ENCODE measurements at places on chromosomes 1 and 21.
A peak's percentile ranks its signal among the peaks of the same experiment; 100 is the strongest.

- peak; percentile 9 for DNase-seq
Measured at GRCh38 chr1:101394041-101394440, 157.2 kb downstream of the S1PR1 start.

GRCh38 chr1:162987866-162988265 lies 81.3 kb upstream of the RGS4 start:
- peak; percentile 21 for DNase-seq

GRCh38 chr1:223266632-223267172 lies 97.3 kb downstream of the SUSD4 start:
- DNase-seq: no peak

DNA sequence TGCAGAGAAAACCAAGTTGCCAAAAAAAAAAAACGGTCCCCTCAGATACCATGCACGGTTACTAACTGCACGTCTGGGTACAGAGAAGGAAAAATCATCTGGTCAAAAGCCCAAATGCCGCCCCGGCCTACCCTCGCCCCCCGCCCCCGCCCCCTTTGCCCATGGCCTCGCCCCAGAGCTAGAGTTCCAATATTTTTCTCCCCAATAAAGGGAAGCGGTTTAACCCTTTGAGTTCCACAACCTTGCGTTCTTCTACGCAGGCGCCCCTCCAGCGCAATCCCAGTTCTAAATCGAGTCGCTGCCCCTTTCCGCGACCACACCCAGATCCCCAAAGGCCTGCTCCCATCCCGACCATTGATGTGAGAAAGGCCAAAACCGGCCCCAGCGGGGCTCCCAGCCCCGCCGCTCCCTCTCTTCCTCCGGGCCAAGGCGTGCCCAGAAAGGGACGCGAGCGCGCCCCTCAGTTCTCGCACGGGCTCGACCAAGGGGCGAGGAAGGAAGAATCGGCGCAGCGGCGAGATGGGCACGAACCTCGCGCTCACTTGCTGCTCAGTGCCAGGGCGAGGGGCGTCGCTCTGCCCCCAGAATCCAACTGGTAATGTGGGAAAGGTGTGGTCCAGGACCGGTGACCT lies 797 bp downstream of the WDR47 start:
- DNase-seq: peak; percentile 33

- no peak for DNase-seq
Measured at GRCh38 chr1:81802457-81802706, 1.6 kb downstream of the ADGRL2 start.

DNA sequence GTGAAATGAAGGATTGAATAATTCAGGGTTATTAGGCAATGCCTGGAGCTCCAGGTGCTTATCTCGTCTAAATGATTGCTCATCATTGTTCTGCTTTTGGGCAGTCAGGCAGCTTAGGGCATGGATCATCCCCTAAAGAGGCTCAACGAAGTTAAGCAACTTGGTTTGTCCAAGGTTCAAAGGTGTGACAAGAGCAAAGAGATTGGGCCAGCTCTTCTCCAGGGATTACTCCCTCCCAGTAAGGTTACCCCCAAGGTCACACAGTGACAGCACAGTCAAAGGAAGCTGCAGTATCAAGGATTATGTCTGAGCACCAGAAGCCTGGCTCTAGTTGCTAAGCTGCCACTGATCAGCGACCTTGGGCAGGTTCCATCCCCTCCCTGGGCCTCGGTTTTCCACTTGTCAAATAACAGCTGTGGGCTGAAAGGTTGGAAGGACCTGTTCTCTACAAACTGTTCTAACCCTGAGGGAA lies 6.8 kb downstream of the ETNK2 start:
- no peak for DNase-seq

DNA sequence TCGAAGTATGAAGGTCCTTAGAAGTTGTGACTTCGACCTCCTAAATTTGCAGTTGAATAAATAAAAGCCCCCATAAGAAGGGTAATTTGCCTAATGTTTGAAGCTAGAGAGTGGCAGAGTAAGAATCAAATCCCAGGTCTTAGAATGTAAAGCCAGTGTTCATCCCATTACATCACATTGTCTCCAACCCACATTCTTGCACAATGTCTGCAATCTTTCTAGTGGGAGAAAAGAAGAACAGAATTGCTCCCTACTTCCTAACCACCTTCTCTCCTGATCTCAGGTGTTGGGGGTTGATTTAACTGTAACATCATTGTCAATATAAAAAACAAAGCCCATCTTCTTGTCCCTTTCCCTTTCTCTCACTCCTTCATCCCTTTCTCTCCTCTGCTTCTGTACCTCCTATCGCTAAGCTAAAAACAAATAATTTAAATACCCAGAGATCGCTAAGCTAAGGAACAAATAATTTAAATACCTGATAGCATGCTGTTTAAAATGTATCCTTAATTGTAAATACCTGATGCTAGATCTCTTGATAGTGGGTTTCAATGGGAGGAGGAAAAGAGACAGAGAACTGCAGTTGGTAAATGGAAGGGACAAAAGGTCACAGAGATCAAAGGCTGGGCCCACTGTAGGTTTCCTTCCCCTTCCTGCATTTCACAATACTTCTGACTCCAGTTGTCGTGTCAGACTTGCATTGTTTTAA lies 32.1 kb upstream of the CCDC190 start:
- DNase-seq: peak; percentile 52

GRCh38 chr1:212629450-212630157 lies 21.0 kb downstream of the ATF3 start:
- no peak for DNase-seq

- DNase-seq: no peak
Measured at GRCh38 chr1:84347271-84347931, 45.9 kb downstream of the SAMD13 start.

- no peak for DNase-seq
Measured at GRCh38 chr1:176110203-176110602, 96.9 kb downstream of the COP1 start.

GRCh38 chr1:55700359-55701130 lies 485.4 kb upstream of the USP24 start:
- no peak for DNase-seq

DNA sequence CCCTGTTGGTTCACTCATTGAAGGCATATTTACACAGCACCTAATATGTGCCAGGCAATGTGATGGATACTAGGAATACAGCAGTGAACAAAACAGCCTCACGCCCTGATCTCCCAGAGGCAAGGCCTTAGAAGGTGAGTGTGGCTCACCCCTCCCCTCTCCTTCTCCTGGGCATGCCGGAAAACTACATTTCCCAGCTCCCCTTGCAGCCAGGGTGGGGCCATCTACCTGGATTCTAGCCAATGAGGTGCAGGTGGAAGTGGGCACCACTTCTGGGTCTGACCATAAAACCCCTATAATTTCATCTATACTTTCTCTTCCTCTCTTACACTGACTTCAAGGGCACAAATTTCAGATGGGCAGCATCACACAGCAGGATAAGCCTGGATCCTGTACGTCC lies 63.8 kb downstream of the FBXO2 start:
- DNase-seq: no peak

GRCh38 chr1:2548068-2548589 lies 8.0 kb upstream of the TNFRSF14 start:
- DNase-seq: peak; percentile 58

DNA sequence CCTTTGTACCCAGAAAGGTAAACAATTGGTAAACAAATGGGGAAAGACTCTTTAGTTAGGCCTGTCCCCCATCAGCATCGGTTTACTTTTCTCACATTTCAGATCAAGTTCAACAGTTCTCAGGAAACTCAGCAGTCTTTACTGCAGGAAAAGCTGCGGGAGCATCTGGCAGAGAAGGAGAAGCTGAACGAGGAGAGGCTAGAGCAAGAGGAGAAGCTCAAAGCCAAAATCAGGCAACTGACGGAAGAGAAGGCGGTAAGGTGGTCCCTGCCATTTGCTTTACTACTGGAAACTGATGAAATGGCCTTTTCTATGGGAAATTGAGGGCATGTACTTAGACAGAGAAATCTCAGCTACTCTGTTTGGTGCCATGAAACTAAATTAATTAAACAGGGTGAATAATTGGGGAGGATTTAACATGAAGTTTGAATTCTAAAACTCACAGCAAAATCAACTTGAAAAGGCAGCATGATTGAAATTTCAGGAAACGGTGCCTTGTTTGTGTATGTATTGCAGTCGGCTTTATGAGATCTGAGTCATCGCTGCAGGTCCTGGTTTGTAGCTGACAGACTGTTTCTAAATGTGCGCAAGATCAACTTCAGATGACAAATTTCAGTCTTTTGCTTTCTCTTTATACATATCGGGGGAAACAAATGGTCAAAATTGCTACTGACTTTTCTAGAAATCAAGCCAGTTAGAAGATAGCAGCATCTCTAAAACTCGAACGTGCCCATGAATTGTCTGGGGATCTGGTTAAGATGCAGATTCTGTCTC lies 67.9 kb upstream of the EFHD2 start:
- peak; percentile 83 for DNase-seq

GRCh38 chr1:11929849-11930248 lies 3.6 kb upstream of the KIAA2013 start:
- DNase-seq: peak; percentile 38
